ENCODE measurements at places on chromosomes 13 and 19.

DNA sequence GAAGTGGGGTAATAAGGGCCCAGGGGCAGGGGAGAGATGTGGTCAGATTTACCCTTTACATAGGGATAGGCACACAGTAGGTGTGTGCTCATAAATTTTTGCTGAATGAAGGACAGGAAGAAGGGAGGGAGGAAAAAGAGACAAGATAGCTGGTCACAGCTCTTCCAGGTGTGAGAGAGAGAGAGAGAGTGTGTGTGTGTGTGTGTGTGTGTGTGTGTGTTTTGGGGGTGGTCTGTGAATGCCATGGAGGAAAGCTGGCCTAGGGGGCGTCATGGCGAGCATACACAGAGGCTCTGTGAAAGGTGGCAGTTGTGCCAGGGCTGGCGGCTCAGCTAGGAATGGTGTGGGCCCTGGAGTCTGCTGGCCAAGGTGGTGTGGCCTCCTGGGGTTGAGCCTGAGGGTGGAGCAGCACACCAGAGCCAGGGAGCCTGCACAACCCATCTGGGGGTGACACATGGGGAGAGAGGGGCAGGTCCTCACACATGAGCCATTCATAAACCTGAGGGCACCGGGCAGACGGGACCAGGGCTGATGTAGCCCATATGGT lies 6.0 kb upstream of the PRX start:
- DNase-seq, result no peak

- peak; percentile 89 for DNase-seq
Measured at GRCh38 chr19:12723641-12724426, at the start of gene TNPO2. TSS of gene TNPO2 (minus strand) at chr19:12723932. CDS start at chr19:12720977, 2,955 bp downstream.

DNA sequence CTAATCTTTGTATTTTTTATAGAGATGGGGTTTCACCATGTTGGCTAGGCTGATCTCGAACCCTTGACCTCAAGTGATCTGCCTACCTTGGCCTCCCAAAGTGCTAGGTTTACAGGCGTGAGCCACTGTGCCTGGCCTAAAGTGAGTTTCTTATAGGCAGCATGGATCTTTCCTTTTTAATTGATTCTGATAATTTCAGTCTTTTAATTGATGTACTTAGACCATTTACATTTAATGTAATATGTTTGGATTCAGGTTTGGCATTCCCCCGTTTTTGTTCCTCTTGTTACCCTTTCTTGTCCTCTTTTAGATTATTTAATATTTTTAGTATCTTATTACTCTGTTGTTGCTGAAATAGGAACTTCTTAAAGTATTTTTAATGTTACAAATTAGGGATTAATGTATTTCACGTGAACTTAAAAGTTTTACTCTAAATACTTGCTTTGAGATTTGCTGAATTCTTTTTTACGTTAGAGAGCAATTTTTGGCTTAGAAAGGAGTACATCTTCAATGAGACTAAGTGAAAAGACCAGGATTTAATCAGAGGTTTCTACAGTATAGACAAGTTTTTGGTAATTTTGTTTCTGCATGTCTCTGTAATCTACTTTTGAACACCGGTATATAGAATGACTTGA lies 50.3 kb downstream of the URI1 start:
- no peak for DNase-seq

DNA sequence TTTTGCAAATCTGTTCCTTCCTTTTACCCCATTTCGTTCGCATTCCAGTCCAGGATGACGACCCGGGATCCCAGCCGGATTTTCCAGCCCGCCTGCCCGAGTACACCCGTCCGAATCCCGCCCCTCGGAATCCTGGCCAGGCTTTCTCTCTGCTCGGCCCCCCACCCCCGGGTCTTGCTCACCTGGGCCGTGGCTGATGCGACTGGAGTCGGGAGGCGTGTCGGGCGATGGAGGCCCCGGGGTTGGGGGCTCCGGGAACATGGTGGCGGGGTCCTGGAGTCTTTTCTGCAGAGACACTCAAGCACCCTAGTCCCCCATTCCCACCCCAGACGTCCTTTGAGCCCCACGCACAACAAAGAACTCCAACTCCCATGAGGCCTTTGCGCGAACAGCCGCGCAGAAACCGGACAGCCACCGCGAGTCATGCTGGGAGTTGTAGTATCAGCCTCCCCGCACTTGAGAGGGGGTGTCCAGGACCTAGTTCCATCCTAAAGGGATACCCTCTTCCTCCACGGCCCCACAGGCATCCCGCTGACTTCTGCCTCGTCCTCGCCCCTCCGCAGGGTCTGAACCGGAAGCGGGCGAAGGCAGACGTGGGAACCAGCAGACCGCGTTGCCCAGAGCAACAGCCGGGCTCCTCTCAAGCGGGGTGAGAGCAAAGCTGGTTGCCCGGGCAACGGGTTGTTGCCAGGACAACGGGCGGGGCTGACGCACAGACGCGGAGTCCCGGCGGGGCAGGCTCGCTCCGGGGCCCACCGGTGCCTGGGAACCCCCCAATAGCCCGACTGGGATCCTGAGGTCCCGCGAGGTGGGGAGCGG lies 1.1 kb downstream of the SYT5 start:
- peak; percentile 95 for DNase-seq

DNA sequence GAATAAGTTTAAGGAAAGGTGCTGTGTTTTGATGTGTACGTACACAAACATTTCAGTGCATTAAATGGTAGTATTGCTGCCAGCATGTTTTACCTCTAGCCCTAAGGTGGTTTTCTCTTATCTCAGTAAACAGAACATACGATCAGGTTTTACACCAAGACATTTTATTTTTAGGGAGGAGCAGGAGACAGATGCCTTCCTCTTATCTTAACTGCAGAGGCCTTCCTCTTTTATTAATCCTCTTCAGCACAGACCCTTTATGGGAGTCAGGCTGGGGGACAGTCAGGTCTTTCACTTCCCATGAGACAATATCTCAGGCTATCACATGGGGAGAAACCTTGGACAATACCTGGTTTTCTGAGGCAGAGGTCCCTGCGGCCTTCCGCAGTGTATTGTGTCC lies 14.9 kb upstream of the ZNF611 start:
- no peak for DNase-seq

DNA sequence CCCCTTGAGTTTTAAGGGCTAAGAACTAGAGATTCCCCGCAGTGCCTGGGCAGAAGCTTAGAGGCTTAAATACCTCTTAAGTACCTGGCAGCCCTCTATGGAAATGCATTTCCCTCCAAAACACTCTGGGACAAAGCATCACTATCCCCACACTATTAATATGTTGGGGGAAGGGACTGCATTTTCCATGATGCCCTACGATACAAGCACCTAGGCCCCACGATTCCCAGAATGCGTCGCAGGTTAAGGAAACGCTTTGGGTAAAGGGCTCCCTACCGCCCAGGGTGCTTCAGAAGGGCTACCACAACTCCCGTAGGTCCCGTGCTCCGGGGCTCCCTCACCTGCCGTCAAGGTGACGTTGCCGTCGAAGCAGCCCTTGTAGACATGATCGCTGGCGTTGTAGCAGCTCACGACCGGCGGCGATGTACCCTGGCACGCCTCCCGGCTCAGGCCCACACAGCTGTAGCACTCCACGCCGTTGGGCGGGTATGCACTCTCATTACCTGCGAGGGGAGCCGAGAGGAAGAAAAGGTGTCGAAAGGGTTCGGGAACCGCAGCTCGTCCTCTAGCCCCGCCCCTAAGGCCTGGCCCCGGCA lies 2.5 kb downstream of the LYPD3 start:
- peak; percentile 93 for DNase-seq

DNA sequence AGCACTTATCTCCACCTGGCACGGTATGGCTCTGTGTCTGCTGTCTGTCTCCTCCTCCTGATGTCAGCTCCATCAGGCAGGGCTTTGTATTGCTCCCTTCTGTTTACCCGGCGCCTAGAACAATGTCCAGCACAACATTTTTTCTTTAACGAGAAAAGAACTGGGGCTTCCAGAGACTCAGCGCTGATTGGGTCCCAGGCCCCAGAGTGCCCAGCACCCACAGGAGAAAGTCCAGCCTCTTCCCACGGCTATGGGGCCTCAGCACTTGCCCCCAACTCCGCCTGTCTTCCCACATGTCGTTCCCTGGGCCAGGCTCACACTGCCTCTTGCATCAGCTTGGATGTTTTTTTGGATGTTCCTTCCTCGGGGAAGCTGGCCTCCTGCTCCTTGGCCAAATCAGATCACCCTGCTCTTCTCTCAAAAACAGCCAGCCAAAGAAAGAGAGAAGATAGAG lies 6.9 kb downstream of the MYPOP start:
- no peak for DNase-seq

Measured in H1 (cell line).